ENCODE measurements at places on chromosomes 3 and 15.
A peak's percentile ranks its signal among the peaks of the same experiment; 100 is the strongest.

DNA sequence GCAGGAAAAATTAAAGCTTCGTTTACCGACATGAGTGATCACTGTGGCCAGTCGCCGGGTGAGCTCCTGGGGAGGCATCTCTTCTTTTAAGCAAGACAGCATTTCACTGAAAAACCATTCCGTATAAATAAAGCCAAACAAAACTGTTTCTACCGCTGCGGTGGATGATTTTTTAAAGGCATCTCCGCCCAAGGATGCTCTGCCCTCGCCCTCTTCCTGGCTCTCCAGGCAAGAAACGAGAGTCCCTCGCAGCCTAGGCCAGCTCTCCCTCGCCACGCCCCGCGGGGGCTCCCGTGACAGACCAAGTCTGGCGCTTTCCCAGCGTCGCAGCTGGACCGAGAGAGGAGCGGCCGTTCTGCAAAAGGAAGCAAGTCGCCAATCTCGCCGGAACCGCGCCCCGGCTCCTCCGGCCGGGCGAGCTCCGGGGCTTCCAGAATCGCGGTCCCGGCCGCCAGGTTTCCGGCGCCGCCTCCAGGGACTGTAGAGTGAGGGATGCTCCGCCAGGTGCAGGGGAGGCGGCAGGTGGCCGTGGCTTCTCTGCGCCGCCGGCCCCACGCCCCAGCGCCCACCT, 458 bp downstream of the MCF2L2 start:
- DNase-seq: peak; percentile 77

- DNase-seq: no peak
These were observed 760.8 kb upstream of the CFAP20DC start for GRCh38 chr3:59810606-59811005.

GRCh38 chr3:42807929-42808328, 1.3 kb upstream of the ACKR2 start:
- no peak for DNase-seq

DNA sequence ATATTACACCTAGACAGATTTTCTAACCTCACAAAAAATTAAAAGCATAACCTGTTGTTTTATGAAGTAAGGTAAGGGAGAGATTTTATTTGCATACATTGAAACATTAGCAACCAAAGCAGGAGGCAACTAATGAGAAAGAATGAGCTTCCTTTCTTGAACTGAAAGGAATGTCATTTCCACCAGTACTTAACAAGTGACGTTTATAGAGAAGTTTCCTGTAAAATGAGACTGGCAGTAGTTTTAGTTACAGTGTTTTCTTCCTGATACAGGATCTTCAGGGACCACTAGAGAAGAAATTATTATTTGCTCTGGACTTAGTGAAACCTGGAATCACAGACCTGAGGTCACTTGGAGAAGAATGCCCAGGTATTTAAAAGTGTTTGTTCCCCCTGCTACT, 27.4 kb upstream of the FRMD5 start:
- no peak for DNase-seq

GRCh38 chr3:184004476-184004875, 13.2 kb downstream of the ABCC5 start:
- no peak for DNase-seq

DNA sequence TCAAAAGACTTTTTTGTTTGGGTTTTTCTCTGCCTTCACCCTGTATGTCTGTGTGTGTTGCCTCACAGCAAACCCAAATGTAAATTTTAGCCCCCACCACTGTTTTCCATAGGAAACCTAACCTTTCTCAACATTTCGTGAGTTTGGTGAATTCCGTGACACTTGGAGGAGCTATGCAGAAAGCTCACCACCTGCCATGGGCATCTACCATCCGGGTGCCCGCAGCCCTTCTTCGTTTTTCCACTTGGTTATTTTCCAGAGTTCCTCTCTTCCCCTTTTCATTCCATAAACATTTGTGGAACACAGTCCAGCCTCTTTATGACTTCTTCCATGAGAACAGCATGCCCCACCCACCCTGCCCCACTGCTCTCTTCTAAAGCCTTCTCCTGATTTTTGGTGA, 31.3 kb downstream of the TMEM158 start:
- DNase-seq: no peak

GRCh38 chr15:88949734-88950400, 36.7 kb upstream of the MFGE8 start:
- DNase-seq: no peak

DNA sequence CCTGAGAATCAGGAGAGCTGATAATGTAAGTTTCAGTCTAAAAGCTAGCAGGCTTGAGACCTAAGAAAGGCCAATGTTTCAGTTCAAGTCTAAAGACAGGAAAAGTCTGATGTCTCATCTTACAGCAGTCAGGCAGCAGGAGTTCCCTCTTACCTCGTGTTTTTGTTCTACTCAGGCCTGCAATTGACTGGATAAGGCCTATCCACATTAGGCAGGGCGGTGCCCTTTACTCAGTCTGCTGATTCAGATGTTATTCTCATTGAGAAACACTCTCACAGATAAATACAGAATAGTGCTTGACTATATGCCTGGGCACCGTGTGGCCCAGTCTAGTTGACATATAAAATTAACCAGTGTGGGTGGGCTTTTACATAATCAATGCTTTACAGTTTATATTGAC, 122.4 kb downstream of the NR1D2 start:
- DNase-seq: no peak

DNA sequence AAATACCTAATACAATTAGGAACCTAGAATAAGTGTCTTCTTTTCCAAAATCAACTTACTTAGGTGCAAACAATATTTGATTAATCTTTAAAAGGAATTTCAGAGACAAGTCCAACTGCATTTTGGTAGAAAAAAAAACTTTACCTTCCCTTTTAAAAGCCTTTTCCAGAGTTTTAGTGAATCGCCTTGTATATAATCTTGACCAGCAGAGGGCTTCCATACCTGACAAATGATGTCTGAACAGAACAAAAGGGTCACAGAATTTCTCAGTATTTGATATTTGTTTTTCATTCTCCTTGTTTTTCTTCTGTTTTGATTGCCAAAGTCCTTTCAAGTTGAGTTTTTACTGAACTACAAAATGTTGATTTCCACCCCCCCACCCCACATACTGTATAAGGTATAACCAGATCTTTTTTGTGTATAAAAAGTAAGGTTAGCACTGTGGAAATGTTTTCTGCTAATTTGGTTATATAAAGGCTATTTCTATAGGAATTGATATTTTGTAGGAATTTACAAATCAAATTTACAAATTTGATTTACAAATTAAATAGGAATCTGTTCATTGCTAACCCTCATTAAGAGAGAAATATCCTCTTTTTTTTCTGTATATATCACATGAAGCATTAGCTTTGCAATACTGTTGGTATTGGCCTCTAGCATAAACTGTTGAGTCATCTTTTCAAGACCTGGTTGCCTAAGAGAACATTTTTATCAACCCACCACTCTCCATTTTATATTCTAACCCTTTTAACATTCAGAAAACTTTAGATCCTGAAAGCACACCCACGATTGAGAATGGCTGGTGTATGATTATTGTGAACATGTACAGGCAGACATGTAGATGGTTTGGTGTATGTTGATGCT, 464.1 kb upstream of the RARB start:
- peak; percentile 23 for DNase-seq

DNA sequence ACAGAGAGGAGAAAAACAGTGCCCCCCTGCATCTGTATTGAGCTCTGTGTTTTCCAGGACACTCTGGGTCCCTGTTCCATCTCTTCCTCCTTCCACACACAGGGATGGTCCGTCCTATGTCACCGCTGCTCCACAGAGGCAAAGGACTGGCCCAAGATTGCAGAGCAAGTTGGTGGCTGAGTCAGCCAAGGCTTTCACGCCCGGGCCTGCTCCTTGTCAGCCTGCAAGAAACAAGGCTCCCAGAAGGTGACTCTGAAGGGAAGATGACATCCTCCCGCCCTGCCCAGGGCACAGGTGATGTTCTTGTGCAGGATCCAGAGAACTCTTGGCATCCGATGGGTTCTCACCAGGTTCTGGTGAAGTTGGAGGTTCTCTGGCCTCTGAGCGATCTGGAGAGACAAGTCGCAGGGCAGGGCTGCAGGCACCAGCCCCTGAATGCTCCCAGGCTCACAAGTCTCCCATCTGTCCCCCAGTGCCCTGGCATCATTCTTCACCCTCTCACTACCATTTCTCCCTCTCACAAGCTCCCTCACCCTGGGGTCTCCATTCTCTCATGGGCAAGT, 138.6 kb downstream of the MEGF11 start:
- no peak for DNase-seq

DNA sequence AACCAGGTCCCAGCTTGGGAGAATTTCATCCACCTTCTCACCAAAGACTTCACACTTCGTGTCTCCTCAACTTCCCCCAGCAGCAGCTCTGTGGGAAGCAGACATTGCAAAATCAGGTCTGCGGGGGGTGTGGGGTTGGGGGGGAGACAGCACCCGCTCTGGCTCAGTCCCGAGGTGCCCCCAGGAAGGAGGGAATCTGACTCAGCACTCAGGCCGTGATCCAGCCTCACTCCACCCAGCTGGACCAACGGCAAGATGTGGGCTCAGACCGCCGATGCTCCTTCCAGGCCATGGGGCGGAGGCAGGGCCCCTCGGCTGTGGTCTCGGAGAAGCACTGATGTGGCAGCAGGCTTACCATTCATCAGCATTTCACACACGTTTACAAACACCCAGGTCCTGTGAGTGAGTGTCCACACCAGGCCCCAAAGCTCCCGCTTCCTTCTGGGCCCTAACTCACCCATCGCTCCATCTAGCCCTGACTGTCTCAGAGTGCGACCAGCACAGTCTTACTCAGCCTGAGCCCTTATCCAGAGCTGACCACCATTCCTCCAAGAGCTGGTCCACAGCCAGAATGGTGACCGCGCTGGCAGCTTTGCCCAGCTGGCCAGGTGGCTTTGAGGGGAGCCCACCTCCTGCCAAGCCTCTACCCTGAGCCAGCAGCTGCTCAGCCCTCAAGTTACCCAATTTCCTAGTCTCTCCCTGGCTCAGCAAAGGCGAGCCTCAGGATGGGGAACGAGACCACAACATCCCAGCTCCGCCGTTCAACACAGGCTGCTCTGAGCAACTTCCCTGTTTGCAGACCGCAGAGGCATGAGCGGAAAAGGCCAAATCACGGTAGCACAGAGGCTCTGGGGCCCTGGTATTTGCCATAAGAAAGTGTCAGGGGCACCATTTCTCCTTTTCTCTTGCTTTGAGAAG, 3.3 kb downstream of the STAB1 start:
- no peak for DNase-seq

GRCh38 chr3:185365291-185366073, 2.5 kb downstream of the MAP3K13 start:
- DNase-seq: peak; percentile 23

- no peak for DNase-seq
These were observed 197.3 kb upstream of the IL12A start for GRCh38 chr3:159791336-159791735.

DNA sequence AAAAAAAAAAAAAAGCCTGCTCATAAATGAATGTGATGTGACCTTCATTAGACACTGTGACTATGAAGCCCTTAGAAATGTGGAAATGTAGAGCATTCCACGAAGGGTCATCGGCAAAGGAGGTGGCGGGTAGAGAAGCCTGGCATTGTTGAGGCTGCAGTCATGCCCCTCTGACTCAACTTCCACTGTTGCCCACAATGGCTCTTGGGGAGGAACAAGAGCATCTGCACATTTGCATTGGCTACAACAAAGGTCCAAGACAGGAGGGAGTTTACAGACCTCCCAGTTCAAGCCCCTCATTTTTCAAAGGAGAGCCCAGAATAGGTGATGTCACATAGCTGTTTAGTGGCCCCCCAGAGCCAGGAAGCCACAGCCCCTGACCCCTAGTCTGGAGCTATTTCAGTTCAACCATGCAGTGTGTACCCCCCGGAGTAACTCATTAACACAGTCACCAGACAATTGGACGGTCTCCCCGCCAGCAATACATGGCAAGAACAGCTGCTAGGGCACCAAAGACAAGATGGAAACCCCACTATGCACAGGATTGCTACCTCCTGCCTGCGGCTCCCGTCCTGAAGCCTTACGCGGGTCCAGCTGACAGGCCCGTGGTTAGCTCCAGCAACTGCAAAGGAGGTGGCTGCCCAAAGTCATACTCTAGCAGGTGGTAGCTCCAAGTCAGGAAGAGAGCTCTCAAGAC, 56.2 kb downstream of the SH3BP5 start:
- no peak for DNase-seq

- no peak for DNase-seq
These were observed 65.1 kb upstream of the LCTL start for GRCh38 chr15:66630801-66631351.

DNA sequence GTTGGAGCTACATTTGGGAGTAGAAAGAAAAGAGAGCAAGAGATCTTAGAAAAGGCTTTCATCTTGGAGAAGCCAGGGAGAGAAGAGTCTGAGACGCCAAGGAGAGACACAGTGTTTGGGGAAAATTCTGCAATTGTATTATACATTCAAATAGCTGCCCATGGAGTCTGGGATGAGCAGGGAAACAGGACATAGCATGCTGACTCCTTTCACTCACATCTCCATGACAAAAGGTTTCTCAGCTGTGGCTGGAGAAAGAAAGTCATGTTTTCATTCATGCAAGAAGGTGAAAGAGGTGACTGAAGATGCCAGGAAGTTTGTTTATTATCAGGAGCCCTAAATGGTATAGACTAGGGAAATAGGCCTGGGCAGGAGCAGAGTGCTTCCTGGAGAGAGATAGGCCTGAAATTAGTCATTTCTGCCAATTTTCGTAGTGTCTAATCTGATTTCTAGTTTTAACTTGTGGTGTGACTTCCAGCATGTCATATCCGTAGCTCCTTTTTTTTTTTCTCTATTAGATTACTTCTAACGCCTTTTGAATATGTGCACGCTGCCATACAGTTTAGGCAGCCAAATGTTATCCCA, 34.1 kb downstream of the ACP3 start:
- DNase-seq: peak; percentile 12

DNA sequence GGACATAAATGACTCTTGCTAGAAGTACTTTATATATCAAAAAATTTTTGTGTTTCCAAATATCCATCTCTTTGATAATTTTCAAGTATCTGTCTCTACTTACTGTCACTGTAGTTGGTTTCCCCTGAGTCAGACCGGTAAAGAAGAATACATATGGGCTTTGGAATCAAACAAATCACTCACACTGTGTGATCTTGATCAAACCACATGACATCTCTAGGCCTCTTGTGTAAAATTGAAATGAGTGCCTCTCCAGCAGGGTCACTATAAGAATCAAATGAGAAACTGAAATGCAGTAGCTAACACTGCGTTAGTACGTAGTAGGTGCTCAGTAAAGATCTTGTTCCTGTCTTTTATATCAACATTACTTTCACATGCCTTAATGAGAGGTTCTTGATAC, 314.6 kb upstream of the STT3B start:
- no peak for DNase-seq

DNA sequence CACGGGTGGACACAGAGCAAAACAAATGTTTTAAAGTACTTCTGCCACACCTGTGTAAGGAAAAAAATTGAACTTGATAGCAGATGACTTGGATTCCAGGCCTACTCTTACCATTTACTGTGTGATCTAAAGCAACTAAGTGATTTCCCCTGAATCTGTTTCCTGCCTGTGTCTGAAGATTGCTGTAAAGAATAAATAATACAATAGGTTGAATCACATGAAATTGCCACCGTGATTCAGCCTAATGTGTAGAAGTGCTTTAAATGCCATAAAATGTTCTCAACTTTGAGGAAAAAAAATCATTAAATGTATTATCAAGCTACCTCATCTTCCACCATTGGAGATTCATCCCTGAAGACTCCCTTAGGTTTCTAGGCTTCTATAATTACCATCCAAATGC, 27.6 kb upstream of the NUDT16 start:
- no peak for DNase-seq

- DNase-seq: no peak
These were observed 19.8 kb downstream of the IGDCC4 start for GRCh38 chr15:65402961-65403360.

- no peak for DNase-seq
These were observed 9.2 kb downstream of the SPSB4 start for GRCh38 chr3:141060327-141060726.

GRCh38 chr3:126275620-126275904, 81.6 kb downstream of the KLF15 start:
- DNase-seq: no peak

- DNase-seq: no peak
These were observed 39.6 kb upstream of the PDZRN3 start for GRCh38 chr3:73664389-73664788.

Measured in iPS-NIHi11 (cell line).